G401 (cell line): ENCODE measurements at places on chromosomes 11 and 22.

DNA sequence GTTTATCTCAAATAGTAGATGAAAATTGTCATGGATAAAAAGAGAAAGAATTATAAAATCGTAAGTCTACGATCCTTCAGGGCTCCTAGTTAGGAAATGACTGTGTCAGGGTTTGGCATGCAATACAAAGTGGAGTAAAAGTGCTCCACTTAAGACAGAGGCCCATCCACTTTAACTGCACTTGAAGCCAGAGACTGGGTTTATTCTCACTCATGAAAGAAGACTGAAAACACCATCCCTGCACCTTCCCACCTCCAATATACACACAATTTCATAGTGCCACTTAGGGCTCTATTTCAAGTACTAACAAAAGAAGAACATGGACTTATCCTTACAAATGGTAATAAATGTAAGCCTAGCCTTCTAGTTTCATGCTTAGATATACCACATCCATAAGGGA is 70.7 kb downstream of the ANO5 start:
- DNase-seq: no peak

DNA sequence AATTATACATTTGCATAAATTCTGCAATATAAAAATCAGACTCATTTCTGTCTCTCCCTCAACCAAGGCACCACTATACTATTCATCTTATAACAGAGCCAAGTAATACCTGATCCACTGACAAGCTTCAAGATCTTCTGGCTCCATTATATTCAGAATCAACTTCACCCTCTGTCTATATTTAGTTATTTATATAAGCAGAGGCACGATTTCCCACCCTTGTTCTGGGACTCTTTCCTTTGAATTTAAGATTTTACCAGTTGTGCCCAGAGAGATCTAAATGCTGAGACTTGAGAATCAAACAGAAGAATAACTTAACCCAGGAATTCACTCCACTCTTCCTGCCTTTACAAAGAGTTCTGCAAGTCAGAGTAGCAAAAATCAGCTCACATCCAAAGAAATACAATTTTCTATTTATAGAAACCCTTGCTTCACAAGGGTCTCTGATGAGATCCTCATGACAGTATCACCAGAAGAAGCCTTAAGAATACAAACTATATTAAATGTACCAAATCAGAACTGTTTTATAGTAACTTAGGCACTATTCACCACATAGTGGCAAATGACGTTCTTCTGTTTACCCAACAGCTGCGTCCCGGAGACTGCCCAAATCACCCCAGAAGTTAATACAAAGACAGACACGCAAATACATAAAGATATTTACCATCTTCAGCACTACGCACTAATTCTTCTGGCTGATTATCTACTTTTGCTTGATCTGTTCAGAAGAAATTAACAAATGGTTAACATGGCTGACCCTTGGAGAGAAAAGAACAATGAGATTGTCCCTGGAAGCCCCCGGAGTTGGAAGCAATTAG is 32.3 kb upstream of the CCDC89 start:
- DNase-seq: peak; percentile 59

DNA sequence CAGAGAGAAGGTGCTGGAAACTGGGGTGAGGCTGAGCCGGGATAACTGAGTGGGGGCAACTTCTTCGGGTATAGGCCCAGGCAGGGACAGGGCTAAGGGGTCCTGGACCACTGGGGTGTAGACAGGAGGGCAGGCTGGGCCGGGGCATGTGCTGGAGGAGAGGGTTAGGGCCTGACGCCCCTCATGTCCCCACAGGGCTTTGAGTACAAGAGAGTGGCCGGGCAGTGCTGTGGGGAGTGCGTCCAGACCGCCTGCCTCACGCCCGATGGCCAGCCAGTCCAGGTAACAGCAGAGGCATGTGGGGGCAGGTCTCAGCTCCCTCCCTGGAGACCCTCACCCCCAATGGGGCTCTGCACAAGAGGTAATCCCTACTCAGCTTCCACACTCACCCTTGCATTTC is 36.7 kb downstream of the MUC5B start:
- no peak for DNase-seq

DNA sequence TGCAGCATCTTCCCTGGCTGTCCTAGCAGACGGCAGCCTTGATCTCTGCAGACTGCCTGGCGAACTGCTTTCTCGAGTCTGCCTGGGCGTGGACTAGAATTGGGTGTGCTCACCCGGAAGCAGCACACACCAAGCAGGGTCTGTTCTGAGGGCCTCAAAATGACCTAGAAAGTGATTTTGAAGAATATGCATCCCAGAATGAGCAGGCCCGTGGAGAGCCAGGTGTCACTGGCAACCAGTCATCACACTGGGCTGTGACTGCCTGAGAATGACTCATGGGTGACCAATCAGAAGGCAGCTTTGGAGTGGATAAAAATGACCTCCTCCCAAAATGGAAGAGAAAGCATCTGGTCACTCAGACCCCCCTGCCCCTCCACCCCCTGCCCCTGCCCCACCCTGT is 114.9 kb upstream of the NECTIN1 start:
- DNase-seq: peak; percentile 71

GRCh38 chr11:117256573-117256972 is 24.1 kb downstream of the RNF214 start:
- DNase-seq: no peak

DNA sequence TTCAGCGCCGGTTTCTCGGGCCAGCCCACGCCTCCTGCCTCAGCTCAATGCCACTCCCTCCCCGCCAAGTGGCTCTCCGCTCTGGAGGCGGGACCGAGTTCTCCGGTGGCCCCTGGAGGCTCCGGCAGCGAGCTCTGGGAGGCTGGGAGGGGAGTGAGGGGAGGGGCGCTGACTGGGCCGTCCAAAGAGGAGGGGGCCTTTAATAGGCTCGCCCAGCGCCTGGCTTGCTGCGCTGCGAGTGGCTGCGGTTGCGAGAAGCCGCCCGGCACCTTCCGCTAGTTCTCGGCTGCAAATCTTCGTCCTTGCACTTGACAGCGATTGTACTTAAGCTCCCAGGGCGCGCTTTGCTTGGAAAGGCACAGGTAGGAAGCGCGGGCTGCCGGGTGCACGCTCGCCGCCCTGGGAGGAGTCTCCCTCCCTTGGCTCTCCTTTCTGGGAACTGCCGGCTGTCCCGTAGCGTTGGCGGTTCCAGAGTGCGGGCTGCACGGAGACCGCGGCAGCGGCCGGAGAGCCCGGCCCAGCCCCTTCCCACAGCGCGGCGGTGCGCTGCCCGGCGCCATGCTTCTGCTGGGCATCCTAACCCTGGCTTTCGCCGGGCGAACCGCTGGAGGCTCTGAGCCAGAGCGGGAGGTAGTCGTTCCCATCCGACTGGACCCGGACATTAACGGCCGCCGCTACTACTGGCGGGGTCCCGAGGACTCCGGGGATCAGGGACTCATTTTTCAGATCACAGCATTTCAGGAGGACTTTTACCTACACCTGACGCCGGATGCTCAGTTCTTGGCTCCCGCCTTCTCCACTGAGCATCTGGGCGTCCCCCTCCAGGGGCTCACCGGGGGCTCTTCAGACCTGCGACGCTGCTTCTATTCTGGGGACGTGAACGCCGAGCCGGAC is at the start of gene ADAMTS15:
Gene ADAMTS15, plus strand, starts transcription at position 230 of the 894 bp plus-strand sequence. Its CDS starts 329 bp downstream, at position 559.
- DNase-seq: no peak

- DNase-seq: peak; percentile 68
Measured at GRCh38 chr22:28955817-28956216, 72.4 kb downstream of the ZNRF3 start.

GRCh38 chr11:60899046-60899936 is 7.1 kb downstream of the PRPF19 start:
- peak; percentile 73 for DNase-seq

- DNase-seq: no peak
Measured at GRCh38 chr11:64611176-64611575, 20.2 kb downstream of the SLC22A12 start.

DNA sequence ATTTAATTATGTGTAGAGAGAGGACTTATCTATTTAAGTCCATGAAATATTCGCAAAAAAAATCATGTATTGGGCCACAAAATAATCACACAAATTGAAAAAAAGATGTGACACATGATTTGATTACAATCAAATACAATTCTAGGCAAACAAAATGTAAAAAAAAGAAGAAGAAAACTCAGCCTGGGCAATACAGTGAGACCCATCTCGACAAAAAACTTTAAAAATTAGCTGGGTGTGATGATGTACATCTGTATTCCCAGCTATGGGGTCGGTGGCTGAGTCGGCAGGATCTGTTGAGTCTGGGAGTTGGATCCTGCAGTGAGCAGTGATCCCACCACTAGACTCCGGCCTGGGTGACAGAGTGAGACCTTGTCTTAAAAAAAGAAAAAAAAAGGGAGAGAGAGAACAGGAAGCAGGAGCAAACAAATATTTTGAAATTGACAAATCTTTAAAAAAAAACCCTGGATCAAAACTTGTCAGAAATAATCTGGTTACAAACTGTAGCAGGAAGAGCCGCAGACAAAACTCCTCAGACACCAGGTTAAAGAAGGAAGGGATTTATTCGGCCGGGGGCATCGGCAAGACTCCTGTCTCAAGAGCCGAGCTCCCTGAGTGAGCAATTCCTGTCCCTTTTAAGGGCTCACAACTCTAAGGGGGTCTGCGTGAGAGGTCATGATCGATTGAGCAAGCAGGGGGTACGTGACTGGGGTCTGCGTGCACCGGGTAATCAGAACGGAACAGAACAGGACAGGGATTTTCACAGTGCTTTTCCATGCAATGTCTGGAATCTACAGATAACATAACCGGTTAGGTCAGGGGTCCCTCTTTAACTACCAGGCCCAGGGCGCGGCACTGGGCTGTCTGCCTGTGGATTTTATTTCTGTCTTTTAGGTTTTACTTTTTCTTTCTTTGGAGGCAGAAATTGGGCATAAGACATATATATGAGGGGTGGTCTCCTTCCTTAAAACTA is 3.3 kb upstream of the TYMP start:
- no peak for DNase-seq

- DNase-seq: no peak
Measured at GRCh38 chr22:22127100-22127499, 117.5 kb upstream of the VPREB1 start.

DNA sequence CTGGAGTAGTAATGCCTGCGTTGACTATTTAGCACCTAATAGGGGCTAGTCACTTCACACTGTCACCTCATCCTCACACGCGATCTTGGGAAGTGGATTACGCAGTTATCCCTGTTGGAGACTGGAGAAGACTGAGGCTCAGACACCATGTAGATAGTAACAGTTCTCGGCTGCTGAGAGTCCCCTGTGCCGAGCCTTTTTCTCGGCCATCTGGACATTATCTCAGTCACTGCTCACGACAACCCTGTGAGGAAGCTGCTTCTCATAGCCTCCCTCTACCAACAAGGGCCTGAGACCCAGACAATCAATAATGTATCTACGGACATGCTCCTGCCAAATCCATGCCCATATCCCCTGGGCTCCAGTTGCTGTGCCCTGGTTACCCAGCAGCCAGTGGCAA is 25.9 kb downstream of the SCUBE1 start:
- peak; percentile 33 for DNase-seq

- peak; percentile 72 for DNase-seq
Measured at GRCh38 chr22:46088541-46089311, 61.6 kb upstream of the PPARA start.

GRCh38 chr11:119584193-119585042 is 144.6 kb downstream of the NECTIN1 start:
- no peak for DNase-seq

DNA sequence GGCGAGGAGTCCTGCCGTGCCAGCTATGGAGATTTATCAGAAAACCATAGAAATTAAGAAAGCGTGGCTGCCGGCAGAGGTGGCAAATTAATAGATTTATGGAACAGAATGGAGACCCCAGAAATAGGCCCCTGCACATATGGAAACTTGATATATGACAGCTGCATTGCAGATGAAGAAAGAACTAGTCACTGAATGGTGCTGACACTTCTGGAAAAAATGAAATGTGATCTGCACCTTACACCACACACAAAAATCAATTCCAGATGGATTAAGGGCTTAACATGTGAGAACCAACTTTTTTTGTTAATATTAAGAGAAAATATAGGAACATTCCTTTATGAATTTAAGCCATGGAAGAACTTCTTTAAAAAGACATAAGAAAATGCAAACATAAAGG is 40.3 kb upstream of the TSKU start:
- DNase-seq: no peak

- no peak for DNase-seq
Measured at GRCh38 chr22:25692397-25693267, 49.4 kb upstream of the MYO18B start.

DNA sequence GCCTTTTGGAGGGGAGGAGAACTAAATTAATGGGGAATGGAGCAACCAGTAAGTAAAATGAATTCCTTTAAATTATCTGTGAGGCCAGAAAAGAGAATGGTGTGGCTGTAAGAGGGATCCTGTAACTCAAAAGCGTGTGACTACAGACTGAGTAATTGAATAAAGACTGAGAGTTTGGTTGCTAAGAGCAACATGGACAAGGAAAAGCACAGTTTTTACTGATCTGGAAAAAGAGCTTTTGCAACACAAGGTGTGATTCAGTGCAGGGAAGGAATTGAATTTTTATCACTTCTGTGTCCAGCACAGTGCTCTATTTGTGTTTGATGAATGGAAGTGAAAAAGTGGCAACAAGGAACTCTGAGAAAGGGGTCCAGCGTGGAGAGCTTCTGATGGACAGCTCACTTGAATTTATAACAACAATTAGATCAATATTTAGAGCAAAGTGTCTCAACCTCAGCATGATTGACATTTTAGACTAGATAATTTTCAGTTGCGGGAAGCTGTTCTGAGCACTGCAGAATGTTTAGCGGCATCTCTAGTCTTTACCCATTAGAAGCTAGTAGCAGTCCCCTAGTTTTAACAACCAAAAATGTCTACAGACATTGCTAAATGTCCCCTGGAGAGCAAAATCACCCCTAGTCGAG is 202.8 kb upstream of the BDNF start:
- no peak for DNase-seq

DNA sequence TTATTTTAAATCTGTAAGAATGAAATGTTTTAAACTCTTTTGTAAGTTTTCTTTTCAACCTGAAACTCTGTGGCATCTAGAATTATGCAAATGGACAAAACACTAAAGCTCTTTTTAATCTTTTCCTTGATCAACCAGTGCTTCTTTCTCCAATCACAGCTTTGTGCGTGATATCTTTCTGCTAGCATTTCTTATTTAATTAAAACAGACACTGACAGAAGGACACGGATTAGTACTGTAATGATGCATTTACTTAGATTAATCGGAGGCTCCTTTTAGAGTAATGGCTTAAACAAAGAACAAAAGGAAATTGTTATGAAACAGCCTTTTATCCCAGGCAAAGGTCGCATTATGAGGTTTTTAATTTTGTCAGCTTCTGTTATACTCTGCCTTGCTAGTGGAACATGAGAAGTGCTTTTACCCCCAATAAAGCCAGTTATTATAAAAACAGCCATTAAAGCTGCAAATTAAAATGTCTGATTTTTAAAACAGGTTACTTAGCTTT is 48.5 kb upstream of the SOX6 start:
- DNase-seq: no peak

GRCh38 chr22:48811885-48812284 is 1015.8 kb downstream of the BRD1 start:
- DNase-seq: no peak

DNA sequence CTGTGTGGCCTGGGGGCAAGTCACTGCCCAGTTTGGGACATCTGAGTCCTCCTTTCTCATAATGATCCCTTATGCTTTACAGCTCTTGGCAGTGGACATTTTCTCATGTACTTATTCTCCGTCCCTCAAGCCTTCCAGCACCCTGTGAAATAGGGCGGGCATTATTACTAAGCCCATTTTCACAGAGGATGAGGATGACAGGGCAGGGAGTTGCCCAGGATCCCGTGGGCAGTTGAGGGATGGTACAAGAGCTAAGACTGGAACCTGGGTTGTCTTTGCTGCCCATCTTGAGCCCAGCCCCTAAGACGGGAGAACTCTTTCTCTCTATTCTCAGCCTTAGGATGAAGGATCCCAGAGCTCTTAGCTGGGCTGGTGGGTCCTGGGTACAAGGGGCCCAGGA is 11.2 kb downstream of the CD82 start:
- DNase-seq: no peak
